ENCODE measurements at places on chromosomes 3 and 15.
A peak's percentile ranks its signal among the peaks of the same experiment; 100 is the strongest.

GRCh38 chr3:11438646-11439045 lies 166.4 kb downstream of the ATG7 start:
- DNase-seq: no peak

GRCh38 chr15:90956274-90957030 lies 1.8 kb downstream of the RCCD1 start:
- no peak for DNase-seq

DNA sequence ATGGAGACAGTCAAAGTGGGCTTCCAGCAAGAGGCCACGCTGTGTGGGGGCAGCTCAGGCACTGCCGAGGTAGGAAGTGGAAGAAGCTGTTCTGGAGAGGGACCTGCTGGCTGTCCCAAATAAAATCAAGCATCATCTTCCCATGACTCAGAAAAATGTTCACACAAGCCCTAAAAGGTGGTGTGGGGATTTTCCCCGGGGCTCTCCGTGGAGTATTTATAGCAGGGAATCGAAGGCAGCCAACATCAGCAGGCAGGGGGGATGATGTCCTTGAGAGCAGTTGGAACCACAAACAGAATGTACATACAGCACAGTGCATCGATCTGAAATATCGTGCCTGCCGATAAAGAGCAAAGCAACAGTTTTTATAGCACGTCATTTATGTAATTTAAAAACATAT lies 27.6 kb downstream of the PRR23E start:
- DNase-seq: no peak

DNA sequence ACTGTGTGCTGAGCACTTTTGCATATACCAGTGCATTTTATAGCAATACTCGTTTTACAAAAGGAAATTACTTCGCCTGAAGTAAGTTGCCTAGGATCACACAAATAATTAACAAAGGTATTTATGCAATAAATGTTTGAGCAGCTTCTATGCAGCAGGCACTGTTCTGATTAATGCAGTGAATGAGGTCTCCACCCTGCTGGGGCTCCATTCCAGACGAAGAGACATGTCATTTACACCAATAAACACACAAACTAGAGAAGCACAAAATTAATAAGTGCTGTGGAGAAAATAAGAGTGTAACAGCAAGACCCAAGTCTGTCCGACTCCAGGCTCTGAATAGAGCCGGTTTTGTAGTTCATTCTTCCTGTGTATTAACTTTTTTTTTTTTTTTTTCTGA lies 17.5 kb downstream of the NOX5 start:
- DNase-seq: no peak

- no peak for DNase-seq
Observed at GRCh38 chr3:143753006-143753405, 95.3 kb downstream of the SLC9A9 start.

- DNase-seq: no peak
Observed at GRCh38 chr3:143101792-143102381, 17.7 kb upstream of the CHST2 start.

DNA sequence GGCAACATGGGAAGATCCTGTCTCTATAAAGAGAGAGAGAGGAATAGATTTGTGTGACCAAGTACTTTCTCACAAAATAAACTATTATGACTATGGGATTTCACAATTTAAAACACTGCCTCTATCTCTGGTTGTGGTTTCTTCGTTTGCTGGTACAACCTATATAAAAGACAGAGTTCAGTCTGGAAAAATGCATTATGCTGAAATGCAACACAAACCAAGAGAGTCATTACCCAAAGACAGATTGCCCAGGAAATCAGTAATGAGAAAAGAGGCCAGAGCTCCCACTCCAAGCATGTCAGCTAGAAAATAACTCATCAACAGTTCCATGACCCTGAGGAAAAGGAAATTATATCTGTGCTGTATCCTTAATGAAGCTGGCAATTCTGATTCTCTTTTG lies 23.2 kb downstream of the GPR176 start:
- no peak for DNase-seq

DNA sequence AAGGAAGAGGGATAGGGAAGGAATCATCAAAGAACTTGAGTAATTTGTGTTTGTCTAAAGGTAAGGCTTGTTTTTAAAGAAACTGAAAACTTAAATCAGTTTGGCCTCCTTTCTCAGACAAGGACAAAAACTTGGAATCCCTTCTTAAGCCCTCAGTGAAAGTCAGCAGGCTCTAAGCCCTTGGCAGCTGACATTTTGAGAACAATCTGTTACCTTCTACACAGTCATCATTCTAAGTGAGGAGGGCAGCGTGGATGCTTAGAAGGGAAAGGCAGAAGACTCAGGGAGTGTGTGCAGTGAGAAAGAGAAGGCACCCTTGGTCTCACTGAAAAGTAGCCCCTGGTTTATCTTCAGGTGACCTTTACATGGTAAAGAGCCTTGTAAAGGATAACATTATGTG lies 10.8 kb downstream of the HSPBAP1 start:
- DNase-seq: no peak

DNA sequence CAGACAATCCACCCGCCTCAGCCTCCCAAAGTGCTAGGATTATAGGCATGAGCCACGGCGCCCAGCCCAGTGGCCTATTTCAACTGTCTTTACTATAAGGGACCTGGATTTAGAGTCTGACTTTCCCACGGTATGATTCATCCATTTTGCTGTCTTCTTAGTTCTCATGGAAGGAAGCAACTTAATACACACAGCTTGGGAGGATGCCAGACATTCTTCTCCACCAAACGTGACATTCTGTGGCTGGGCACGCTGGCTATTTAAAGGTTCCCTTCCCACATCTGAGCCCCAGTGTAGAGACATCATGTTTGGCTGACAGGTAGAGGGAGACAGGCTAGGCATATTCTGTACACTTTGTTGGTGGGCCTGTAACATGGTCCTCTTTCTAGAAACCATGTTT lies 26.2 kb downstream of the FAM43A start:
- peak; percentile 36 for DNase-seq
